GM23248 (cell line): ENCODE measurements at places on chromosomes 7 and 10.

GRCh38 chr7:24703296-24703695 lies 54.0 kb downstream of the GSDME start:
- no peak overlapping the region for H3K27ac ChIP-seq
- no peaks in the 10 kb centered on the region for H3K27me3 ChIP-seq
- no peak overlapping the region for H3K4me3 ChIP-seq
- peak; percentile 75 for DNase-seq
- peaks cover 40% of the 10 kb centered on the region for H3K4me1 ChIP-seq

- H3K27ac ChIP-seq, result no peak overlapping the region
- H3K4me1 ChIP-seq, result peaks cover 44% of the 10 kb centered on the region
Measured at GRCh38 chr10:73646598-73647041, 5.3 kb upstream of the MYOZ1 start.

GRCh38 chr7:82212466-82212865 lies 231.1 kb downstream of the CACNA2D1 start:
- no peak overlapping the region for H3K4me3 ChIP-seq
- no peaks in the 10 kb centered on the region for H3K36me3 ChIP-seq
- H3K27ac ChIP-seq, result no peak overlapping the region
- H3K27me3 ChIP-seq, result no peaks in the 10 kb centered on the region

DNA sequence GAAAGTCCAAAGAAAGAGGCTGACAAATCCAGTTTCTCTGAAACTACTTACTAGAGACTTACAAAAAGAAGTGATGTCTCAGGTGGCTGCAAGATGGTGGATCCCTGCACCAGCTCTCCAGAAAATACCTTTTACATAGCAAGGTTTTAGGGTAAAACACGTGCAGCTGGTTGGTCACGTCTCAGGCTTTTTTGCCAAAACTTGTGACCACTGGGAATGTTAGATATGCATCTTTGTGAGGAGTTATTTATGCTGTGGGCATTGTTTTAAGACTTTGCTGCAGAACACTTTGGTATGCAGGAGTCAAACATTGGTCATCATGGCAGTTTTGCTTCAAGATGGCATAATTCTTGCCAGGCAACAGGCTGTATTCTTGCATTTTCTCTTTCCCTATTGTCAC lies 1352.8 kb downstream of the REEP3 start:
- no peak overlapping the region for H3K4me3 ChIP-seq
- H3K27me3 ChIP-seq, result no peaks in the 10 kb centered on the region
- H3K27ac ChIP-seq, result no peak overlapping the region
- DNase-seq, result no peak

- DNase-seq, result no peak
- H3K27me3 ChIP-seq, result no peaks in the 10 kb centered on the region
- H3K4me1 ChIP-seq, result peaks cover 18% of the 10 kb centered on the region
- no peak overlapping the region for H3K27ac ChIP-seq
Measured at GRCh38 chr10:47456079-47456785, 27.7 kb downstream of the ANXA8 start.

GRCh38 chr10:63477927-63478326 lies 12.2 kb upstream of the JMJD1C start:
- no peak for DNase-seq
- no peaks in the 10 kb centered on the region for H3K4me1 ChIP-seq
- no peak overlapping the region for H3K27ac ChIP-seq

DNA sequence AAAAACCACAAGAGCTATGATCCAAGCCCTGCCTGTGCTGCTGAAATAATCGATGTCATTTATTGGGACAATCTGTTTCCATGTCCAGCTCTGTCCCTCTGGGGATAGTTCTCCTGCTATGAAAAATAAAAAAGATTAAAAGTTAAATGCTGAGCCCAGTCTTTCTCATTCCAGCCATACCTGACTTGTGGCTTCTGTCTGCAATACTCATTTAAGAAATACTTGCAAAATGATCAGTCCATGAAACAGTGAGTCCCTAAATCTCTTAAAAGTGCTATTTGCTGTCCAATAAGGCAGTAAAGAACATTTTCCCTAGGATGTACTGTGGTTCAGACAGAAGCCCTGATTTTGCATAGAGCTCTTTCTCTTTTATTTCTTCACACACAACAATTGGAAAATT lies 91.7 kb downstream of the SLC16A9 start:
- H3K4me1 ChIP-seq, result no peaks in the 10 kb centered on the region
- no peak overlapping the region for H3K27ac ChIP-seq
- H3K36me3 ChIP-seq, result no peaks in the 10 kb centered on the region
- no peak overlapping the region for H3K4me3 ChIP-seq

DNA sequence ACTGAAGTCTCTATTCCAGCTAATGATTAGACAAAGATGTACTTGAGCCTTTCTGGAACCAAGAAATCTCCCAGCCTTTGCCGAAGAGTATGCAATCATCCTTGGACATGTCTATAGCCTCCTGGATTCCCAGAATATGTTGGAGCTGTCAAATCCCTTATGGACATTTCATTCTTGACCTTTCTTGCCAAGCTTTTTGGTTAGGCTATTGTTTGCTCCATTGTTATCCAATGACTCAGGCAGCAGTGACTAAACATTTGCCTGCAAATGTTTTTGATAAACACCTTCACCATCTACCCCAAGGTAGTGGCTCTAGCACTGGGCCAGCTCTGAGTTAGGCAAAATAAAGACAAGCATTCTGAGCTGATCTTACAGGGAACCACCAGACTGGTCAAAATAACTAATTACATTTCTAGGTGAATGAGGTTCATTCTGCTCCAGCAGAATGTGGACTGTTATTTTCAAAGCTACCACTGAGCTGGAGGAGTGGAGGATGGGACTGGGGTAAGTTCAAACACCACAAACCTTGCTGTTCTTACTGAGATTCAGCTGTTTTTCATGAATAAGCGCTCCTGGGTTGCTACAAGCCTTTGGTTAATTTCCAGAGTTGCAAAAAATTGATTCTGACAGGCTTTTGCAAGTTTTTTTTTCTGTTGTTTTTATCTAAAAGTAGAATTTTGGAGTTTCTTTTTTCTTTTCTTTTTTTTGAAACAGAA lies 81.0 kb downstream of the TMEM270 start:
- H3K36me3 ChIP-seq, result no peaks in the 10 kb centered on the region
- H3K4me1 ChIP-seq, result peaks cover 23% of the 10 kb centered on the region
- peak overlapping the region; percentile 61 for H3K27ac ChIP-seq
- H3K4me3 ChIP-seq, result no peak overlapping the region

DNA sequence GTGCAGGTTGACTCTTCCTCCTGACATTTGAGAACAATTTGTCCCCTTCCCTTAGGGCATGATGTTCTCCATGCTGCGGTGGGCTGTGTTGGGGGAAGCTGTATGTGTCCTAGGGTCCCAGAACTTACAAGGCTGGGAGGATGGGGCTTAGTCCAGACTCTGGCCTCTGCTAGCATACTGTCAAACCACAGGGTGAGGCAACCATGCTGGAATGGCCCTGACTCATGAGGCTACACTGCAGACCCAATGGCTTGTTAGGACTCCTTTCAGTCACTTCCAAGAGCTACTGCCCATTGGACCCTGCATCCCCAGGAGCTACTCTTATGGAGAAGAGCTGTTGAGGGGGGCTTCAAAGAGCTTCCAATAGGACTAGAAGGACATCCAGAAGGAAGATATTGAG lies 20.1 kb upstream of the FAM170B start:
- no peaks in the 10 kb centered on the region for H3K27me3 ChIP-seq
- DNase-seq, result peak; percentile 87
- no peaks in the 10 kb centered on the region for H3K36me3 ChIP-seq
- H3K4me1 ChIP-seq, result peaks cover 18% of the 10 kb centered on the region
- no peak overlapping the region for H3K27ac ChIP-seq
- no peak overlapping the region for H3K4me3 ChIP-seq

DNA sequence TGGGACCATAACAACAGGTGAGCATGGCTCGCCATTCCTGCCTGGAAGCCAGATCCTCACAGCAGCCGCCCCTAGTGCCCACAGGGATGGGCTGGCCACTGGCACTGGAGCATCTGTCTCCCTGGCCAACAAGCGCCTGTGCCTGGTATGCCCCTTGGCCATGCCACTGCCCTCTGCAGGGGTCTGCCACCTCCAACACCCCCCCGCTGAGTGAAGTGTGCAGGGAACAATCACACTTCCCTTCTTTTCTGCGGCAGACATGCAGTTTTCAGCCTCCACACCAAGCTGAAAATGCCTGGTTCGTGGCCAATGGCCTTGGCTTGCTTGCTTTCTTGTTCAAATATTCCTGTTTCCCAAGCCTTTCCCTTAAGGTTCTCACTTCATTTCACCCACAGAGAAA lies 50.7 kb downstream of the HSPA12A start:
- no peaks in the 10 kb centered on the region for H3K36me3 ChIP-seq
- no peak for DNase-seq
- no peak overlapping the region for H3K4me3 ChIP-seq
- no peaks in the 10 kb centered on the region for H3K27me3 ChIP-seq

GRCh38 chr10:14753441-14753840 lies 21.3 kb downstream of the FAM107B start:
- H3K27me3 ChIP-seq, result peaks cover 42% of the 10 kb centered on the region
- no peak for DNase-seq
- H3K4me1 ChIP-seq, result no peaks in the 10 kb centered on the region
- no peak overlapping the region for H3K27ac ChIP-seq
- H3K36me3 ChIP-seq, result no peaks in the 10 kb centered on the region
- no peak overlapping the region for H3K4me3 ChIP-seq

- no peak overlapping the region for H3K27ac ChIP-seq
- DNase-seq, result peak; percentile 73
- H3K4me3 ChIP-seq, result no peak overlapping the region
Measured at GRCh38 chr7:26307226-26307625, 15.6 kb downstream of the SNX10 start.

DNA sequence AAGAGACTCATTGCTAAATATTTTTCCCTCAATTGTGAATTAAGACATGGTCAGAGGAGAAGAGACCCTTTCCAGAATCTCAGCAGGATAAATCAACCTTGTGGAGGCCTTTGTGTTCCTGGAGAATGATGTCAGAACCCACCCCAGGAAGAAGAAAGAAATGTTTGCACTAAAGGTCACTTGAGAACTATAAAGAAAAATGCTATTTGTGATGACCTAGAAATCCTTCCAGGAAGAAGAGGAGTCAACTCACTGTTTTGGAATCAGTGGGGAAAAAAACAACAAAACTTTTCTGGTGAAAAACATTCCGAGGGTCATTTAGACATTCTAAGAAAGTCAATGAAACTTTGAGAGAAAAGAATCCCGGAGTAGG lies 129.1 kb upstream of the ANKRD1 start:
- peak; percentile 8 for DNase-seq
- no peaks in the 10 kb centered on the region for H3K36me3 ChIP-seq
- H3K27me3 ChIP-seq, result no peaks in the 10 kb centered on the region
- no peak overlapping the region for H3K27ac ChIP-seq
- H3K4me1 ChIP-seq, result peaks cover 14% of the 10 kb centered on the region

DNA sequence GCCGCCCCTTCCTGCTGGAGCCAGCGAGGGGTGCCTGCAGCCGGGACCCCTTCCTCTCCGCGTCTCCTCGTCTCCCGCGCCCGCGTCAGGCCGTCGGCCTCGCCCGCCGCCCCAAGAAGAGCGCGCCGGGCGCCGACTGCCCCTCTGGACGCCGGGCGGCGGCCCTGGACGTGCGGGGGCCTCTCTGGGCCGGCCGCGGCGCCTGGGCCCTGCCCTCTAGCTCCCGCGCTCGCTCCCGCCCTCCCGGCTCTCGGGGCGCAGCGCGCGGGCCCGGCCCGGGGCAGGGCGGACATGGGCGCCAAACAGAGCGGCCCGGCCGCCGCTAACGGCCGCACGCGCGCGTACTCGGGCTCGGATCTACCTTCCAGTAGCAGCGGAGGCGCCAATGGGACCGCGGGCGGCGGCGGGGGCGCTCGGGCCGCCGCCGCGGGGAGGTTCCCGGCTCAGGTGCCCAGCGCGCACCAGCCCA lies 704 bp downstream of the ZNRF2 start:
- H3K27ac ChIP-seq, result peak overlapping the region; percentile 74
- no peaks in the 10 kb centered on the region for H3K36me3 ChIP-seq
- peak; percentile 71 for DNase-seq
- peak overlapping the region; percentile 78 for H3K4me3 ChIP-seq

DNA sequence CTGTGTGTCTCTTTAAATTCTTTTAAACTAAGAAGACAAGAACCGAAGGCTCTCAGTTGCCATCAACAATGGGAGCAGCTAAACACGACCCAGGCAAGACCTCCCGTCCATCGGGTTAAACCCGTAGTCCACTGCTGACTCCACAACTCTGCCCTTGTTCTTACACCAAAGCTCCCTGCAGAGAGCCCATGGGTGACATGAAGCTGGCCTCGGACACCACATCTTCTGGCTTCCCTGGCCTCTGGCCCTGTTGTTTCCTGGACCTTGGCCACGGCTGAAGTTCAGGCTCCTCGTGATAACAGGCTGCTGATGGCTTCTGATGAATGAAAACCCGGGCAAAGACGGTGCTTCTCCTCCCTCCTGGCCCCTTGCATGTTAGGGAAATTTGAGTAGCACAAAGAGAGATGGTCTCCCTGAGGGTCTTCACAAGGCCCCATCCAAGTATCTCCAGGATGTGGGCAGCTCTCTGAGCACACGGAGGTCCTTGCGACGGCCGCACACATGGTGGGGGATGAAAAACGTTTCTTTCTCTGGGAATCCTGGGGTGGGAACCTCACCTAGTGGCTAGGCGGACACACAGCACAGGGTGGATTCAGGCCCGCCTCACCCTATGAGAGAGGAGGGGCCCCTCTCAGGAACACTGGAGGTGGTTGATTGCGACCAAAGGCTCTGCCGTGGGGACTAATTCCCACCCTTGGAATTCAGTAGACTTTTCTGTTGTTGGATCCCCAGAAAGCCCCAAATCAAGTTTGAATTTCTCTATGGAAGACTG lies 271.1 kb downstream of the ADARB2 start:
- H3K4me1 ChIP-seq, result no peaks in the 10 kb centered on the region
- DNase-seq, result no peak
- H3K27ac ChIP-seq, result no peak overlapping the region
- H3K4me3 ChIP-seq, result no peak overlapping the region
- H3K36me3 ChIP-seq, result no peaks in the 10 kb centered on the region
- H3K27me3 ChIP-seq, result no peaks in the 10 kb centered on the region

DNA sequence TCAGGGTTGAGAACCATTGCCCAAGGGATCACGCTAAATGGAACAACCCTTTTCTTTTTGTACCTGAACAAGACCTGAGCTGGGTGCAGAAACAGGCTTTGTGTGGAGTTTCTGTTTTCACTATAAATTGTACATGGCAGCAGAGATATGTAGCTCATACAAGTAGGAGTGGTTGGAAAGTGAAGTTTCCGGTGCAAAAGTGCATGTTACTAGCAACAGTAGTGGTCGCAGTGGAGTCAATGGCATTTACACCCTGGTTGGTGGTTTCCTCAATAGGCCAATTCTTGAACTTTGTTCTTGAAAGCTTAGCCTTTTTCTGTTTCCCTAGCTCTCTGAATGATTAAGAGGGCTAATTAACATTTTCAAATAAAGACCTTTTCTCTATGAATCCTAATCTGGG lies 170.7 kb downstream of the NEBL start:
- no peaks in the 10 kb centered on the region for H3K27me3 ChIP-seq
- no peak overlapping the region for H3K4me3 ChIP-seq
- no peak overlapping the region for H3K27ac ChIP-seq
- DNase-seq, result no peak
- no peaks in the 10 kb centered on the region for H3K36me3 ChIP-seq

GRCh38 chr7:6407434-6407833 lies 40.3 kb downstream of the DAGLB start:
- H3K4me3 ChIP-seq, result no peak overlapping the region
- peaks cover 82% of the 10 kb centered on the region for H3K36me3 ChIP-seq
- H3K4me1 ChIP-seq, result no peaks in the 10 kb centered on the region
- no peaks in the 10 kb centered on the region for H3K27me3 ChIP-seq
- no peak for DNase-seq
